ENCODE measurements at places on chromosomes 5 and 9.

- DNase-seq, result no peak
Measured at GRCh38 chr5:141875022-141875740, 3.0 kb downstream of the PCDH1 start.

DNA sequence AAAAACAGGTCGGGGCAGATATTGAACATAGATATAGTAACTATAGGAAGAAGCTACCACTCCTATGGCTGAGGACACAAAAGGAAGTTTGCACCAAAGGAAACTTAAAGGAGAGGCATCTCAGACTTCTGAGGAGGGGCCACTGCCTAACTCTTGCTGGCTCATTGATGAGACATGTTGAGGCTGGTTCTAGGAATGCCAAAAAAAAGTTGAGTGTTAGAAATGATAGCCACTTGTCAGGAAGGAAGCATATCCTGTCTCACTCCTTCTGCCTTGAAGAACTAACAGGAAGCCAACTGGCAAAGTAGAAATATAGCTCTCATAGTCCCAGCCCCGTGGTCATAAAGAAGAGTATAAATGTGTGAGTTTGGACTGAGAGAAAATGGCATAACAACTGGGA lies 23.3 kb upstream of the STOM start:
- DNase-seq, result no peak

DNA sequence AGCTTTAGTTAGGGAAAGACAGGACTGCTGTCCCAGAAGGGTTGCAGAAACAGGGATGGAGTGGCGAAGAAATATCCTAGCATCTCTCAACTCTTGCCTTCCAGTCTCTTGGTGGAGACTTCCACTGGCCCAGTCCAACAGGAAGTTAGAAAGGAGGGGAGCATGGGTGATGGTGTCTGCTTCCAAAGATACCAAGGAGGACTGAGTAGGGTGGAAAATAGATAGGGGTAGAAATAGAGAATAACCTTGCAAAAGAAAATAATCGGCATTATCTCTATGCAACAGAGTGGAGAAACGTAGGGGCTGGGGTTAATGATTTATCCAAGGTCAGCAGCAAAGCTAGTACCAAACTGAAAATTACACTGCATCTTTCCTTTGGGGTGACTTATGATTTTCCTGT lies 242.3 kb downstream of the PSAT1 start:
- DNase-seq, result no peak

GRCh38 chr5:134466241-134467069 lies 54.8 kb upstream of the CDKN2AIPNL start:
- DNase-seq, result peak; percentile 52

- no peak for DNase-seq
Measured at GRCh38 chr5:169592937-169593650, 9.5 kb downstream of the SPDL1 start.

GRCh38 chr5:43486353-43486752 lies 2.7 kb upstream of the TMEM267 start:
- DNase-seq, result no peak

DNA sequence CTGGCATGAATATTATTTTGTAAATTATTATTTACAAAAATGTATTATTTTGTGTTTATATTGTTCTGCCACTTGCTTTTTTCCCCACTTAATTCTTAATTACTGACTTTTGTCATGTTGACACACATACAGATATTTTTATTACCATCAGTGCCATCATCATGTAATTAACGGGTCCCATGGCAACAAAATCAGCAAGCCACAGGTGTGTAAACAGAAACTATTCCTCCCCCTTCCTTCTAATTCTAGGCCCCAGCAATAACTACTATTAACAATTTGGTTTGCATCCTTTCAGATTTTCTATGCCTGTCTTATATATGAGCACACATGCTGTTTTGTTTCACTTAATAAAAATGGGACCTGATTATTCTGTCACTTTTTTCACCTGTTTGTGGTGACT lies 29.3 kb downstream of the CYFIP2 start:
- peak; percentile 46 for DNase-seq

DNA sequence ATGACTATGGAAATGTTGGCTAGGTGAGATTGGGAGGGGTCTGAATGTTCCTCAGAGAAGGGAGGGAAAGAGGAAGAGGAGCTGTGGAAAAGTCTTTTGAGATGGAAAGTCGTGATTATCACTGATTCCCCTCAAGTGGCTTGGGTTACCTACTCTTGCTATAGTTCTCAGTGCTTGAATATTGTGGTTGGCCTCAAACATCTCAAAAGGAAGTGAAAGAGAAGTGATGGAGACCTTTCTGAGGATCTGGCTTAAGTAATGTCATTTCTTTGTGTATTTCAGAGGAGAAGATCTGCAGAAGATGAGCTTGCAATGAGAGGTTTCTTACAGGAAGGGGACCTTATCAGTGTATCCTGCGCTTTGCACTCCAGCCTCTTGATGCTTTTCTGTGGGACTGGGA lies 5.5 kb downstream of the EXOSC2 start:
- no peak for DNase-seq

Data from NCI-H1105 (cell line).